ENCODE measurements at places on chromosomes 11 and 22.

GRCh38 chr11:122746050-122746478 is 90.5 kb downstream of the UBASH3B start:
- peak; percentile 60 for DNase-seq

DNA sequence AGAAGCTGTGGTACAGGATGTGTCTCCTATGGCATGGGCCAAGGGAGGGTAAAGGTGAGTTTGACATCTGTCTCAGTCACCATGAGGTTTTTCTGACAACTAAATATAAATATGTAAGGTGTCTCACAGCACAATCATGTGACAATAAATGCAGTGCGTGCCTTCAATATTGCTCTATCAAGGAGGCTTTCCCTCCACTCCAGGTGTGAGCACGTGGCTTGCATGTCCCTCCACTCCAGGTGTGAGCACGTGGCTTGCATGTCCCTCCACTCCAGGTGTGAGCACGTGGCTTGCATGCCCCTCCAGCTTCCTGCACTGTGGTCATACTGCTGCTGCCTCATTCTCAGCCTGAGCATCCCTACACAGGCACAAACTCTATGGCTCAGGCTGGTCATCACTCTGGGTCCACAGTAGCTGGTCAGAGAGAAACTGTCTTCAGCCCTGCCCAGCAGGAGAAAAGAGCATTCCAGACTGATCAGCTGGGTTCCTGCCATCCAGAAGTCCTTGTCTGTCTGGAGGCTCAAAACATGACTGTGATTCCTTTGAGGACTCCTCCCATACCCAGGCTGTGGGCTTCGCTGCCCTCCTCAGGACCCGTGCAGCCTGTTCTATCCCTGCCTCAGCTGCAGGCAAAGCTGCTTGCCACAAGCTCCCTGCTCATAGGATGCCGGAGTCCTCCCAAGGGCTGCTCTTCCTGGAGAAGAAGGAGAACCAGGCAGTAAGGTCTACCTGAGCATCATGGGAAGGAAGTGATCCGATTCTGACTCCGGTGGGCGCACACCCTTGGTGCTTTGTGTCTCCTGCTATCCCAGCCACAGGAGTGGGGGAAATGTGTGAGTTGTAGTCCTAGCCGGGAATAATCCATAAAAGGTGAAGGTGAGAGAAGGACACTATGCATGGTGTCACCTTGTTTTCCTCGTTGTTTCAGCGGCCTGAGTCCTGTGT is 33.4 kb upstream of the VPREB1 start:
- no peak for DNase-seq

DNA sequence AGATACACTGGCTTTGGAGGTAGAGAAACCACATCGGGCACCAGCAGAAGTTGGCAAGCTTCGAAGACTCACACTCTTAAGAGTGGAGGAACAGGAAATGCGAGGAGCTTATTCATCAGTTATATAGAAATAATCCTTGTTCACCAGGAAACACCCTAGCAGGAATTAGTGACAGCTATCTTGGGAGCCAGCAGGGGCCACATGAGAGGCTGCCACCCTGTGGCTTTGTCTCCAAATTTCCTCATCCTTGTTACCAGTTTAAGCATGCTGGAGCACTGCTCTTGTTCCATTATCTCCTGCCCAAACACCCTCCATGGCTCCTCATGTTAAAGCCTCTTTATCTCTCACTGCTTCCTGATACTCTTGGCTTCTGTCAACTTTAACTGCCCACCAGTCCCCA is 131.0 kb downstream of the PLEKHA7 start:
- DNase-seq, result no peak

DNA sequence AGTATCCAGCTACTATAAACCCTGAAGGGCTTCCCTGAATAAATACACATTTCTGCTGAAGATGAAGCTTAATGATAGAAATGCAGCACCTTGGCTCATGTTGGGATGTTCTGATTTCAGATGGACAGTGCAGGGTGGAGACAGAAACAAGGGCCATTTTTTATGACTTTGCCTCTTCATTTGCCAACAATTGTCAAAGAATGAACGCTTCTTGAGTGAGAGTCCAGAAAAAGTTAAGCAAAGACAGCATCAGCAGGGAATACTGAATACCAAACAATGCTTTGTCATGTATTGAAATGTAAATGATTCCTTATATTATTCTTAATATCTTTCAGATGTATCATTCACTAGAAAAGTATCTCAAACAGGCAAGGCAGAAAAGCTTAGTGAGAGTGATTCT is 84.9 kb downstream of the TRPC6 start:
- DNase-seq, result no peak

DNA sequence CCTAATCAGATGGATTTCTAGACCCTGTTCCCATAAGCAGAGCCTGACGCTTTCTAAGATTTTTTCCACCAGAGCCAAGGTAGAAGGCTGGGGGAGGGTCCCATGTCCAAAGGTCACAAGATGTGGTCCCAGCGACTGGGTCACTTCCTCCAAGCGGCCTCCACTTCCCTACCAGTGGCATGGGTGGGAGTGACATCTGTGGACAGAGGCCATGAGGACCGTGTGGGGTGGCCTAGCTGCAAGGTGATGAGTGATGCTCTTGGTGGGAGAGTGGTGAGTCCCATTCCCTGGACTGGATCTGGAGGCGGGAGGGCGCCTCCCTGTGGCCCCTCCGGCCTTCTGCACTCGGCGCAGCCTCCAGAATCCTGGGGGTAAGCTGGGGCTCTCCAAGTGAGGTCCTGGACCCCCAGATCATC is 32.4 kb upstream of the PRR5 start:
- DNase-seq, result no peak

DNA sequence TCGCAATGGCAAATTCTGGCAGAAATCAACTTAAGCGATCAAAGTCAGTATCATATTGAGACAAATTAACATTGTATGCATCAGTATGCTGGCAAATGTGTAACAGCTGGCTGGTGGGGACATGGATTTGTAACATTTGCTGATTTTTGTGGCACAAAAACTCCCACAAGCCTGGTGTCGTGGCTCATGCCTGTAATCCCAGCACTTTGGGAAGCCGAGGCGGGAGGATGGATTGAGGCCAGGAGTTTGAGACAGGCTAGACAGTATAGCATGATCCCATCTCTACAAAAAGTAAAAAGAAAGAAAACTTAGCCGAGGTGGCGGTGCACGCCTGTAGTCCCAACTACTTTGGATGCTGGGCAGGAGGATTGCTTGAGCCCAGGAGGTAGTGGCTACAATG is 17.6 kb upstream of the HDHD5 start:
- no peak for DNase-seq

DNA sequence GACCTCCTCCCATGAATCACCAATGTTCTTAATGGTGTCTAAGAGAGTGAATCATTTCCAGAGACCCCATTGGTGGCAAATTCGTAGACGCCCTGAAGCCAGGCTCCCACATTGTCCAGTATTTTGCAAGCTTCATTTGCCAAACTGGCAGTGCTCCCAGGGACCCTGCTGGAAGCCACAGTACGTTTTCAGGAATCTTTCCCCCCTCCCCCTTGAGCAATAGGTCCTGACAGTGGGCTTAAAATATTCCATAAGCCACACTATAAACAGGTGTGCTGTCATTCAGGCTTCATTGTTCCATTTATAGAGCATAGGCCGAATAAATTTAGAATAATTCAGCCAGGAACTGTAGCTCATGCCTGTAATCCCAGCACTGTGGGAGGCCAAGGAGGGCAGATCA is 125.3 kb downstream of the MORC2 start:
- DNase-seq, result no peak

GRCh38 chr11:124346311-124346955 is 26.4 kb upstream of the OR8D2 start:
- DNase-seq, result no peak

GRCh38 chr11:128686021-128686741 is 7.7 kb upstream of the FLI1 start:
- no peak for DNase-seq

GRCh38 chr11:76310832-76311595 is 69.9 kb downstream of the THAP12 start:
- DNase-seq, result no peak

DNA sequence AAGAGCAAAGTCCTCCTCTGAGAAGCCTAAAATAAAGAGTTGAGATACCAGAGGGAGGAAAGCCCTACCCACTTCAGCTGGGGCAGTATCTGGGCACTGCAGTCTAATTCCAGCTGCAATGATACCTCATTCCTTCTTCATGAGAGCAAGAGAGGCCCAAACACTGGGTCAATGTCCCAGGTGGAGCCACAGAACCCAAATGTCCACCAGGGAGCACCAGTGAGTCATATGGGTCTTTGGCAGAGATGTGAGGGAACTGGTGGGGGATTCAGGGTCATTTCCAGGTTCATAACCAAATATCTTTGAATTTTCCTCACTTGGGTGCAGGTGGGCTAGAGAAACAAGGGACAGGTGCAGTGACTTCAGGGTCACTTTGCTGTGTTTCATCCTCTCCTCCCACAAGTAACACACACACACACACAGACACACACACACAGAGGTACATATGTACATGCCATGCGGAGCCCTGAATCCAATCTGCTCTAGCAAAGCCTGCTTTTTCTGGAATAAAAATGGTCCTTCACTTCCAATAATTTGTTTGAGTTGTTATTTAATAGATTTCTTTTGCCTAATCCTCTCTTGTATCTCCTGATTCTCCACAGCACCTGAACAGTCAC is 585.4 kb downstream of the SOX6 start:
- no peak for DNase-seq

DNA sequence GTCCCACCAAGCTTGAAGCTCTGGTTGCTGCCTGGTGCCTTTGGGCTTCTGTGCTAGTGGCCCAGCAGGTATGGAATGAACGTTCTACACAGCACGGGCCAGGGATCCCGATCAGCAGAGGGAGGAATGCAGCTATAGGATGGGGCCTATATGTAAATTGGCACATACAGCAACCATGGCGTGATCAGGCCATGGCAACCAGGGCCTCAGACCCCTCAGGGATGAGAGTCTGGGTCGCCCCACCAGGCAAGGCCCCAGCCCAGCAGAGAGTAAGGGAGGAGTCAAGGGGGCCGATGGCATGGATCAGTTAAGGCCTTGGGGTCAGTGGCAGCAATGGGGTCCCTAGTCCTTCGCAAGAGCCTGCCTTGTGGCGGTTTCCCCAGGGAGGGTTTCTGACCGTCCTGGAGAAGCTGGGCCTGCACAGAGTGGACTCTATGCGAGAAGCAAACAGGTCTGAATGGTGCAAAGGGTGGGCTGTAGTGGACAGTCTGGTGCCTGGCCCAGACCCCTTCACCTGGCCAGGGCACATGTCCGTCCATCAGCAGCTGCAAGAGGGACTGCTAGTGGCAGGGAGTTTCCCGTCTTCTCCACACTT is 98.6 kb downstream of the RPS6KA4 start:
- no peak for DNase-seq

DNA sequence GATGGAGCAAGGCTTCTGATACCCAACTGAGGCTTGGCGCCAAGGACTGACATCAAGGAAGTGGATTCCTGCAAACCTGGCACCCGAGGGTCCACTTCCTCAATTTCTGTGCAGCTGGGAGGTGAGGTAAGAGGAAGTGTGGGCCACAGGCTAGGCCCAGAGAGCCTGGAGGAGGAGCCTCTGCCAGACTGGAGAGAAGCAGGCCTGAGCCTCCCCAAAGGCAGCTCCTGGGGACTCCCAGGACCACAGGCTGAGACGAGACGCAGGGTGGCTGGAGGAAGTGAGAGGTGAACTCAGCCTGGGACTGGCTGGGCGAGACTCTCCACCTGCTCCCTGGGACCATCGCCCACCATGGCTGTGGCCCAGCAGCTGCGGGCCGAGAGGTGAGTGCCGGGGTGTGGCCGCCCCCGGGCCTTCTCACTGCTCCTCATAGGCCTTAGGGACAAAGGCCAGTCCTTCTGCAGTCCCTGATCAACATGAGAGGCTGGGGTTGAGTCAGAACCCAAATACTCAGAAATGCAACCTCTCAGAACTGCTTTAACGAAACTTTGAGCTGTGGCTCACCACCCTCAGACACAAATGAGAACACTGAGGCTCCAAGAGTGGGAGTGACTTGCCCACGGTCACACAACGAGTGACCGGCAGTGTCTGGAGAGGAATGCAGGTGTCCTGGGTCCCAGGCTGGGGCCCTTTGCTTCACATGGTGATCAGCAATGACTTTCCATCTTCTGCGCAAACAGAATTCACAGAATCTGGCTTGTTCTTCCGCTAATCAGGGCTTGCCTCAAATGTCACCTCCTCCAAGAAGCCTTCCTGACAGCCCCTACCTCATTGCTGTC is at the start of gene NCF4:
NCF4 (plus strand) TSS at position 186 of the 839 bp plus-strand sequence; CDS start at position 352, 166 bp downstream.
- DNase-seq, result no peak

GRCh38 chr11:42249956-42250355 is 790.5 kb upstream of the LRRC4C start:
- DNase-seq, result no peak

- DNase-seq, result no peak
Measured at GRCh38 chr11:133104009-133104744, 428.1 kb downstream of the OPCML start.

GRCh38 chr11:33703234-33703633 is 2.6 kb upstream of the C11orf91 start:
- DNase-seq, result no peak

- DNase-seq, result no peak
Measured at GRCh38 chr11:107612445-107612844, 21.5 kb downstream of the ELMOD1 start.

DNA sequence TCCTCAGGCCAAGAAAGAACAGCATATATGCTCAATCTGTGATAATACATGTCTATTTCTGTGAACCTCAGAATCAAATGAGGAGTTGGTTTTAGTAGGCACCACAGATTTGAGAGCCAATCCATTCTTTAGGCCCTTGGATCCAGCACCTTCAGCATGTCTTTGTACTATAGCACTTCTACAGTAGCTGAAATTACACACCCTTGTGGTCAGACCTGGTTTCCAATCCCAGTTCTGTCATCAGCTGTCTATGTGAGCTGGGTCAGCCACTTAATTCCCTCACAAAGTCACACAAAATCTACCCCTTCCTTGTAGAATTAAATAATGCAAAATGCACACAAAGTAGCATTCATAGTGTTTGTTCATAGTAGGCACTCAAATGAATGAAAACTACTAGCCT is 381.3 kb upstream of the LARGE1 start:
- DNase-seq, result no peak

All from stimulated activated CD8-positive, alpha-beta memory T cell treated with anti-CD3 and anti-CD28 coated beads, Interleukin-15, amount 100 ng/mL, for 4 hours (primary cell).